ENCODE measurements at places on chromosomes 12 and 14.

DNA sequence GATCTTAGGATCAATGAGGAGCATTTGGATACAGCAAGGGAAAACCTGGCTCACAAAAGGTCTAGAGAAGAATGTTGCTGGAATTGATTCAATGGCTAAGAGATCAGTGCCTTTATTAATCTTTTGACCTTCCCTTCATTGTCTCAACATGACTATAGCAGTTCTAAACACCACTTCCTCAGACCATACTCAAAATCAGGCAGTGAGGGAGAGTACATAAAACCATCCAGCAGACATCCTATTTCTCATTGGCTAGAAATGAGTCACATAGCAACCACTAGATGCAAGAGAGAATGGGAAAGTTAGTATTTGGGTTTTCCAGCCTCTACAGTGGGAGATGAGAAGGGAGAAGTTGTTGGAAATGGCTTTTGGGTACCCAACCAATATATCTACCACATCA lies 151.4 kb upstream of the NUDT4 start:
- no peak for DNase-seq

DNA sequence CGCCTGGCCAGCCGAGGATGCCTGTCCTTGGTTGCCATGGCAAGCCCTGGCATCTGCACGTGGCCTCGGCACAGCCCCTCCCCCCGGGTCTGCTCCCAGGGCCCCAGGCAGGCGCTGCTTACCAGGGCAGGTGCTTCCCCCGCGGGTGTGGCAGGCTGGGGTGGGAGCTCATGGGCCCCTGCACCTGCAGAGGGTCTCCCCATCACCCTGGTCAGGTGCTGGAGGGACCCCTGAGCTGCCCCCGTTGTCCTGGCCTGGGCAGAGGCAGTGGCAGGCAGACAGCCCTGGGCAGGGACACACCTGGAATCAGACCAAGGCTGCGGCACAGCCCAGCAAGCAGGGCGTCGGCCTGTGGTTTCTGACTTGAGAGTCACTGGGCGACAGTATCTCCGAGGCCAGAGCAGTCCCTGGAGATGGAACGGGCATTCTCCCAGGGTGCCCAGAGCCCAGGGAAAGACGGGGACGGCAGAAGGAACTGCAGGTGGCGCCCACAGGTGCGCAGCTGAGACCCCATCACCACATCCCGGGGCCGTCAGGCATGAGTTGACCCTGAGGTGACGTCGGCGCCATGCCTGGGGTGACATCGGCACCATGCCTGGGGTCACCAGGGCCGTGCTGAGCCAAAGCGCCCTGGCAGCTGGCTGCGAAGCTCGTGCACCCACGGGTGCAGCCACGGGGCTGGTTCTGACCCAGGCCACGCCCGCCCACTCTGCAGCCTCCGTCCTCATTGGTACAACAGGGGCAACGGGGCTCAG lies 56.1 kb upstream of the FBRSL1 start:
- DNase-seq: no peak

GRCh38 chr12:32587581-32588495 lies 91.3 kb upstream of the DNM1L start:
- DNase-seq: no peak

DNA sequence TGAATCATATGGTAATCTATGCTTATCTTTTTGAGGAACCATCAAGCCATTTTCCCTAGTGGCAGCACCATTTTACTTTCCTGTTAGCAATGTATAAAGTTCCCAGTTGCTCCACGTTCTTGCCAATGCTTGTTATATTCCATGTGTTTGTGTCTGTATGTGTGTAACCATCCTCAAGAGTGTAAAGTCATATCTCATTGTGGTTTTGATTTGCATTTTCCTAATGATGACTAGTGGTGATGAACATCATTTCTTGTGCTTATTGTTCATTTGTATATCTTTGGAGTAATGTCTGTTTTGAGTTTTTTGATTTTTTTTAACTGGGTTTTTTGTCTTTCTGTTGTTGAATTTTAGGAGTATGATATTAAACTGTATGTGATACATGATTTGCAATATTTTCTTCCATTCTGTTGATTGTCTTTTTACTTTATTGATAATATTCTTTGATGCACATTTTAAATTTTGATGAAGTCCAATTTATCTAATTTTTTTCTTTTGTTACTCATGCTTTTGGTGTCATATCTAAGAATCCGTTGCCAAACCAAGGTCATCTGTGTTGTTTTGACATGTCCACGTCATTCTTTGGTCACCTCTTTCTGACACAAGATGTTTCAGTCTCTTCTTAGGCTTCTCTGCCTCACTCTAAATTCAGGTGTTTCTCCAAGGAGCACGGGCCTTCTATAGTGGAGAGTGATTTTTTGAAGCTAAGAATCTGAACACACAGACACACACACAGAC lies 36.1 kb downstream of the PPHLN1 start:
- DNase-seq: no peak

DNA sequence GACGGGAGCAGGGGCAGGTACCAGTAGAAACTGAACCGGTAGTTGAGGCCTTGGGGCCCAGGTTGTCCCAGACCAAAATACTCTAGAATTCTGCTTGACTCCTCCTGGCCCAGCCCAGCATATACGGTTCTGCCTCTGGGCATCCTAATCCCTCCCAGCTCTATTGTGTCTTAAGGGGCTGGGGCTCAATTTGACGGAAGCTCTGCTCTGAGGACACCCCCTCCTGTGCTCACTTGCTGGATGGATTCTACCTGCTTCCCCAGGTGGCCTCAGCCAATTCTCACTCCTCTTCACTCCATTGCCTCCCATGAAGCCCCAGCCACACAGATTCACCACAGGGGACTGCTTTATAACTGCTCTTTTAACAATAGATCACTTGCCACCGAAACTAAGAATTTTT lies 219.5 kb upstream of the FKBP4 start:
- DNase-seq: no peak

- DNase-seq: no peak
These were observed 44.5 kb upstream of the EEA1 start for GRCh38 chr12:92973614-92974013.

DNA sequence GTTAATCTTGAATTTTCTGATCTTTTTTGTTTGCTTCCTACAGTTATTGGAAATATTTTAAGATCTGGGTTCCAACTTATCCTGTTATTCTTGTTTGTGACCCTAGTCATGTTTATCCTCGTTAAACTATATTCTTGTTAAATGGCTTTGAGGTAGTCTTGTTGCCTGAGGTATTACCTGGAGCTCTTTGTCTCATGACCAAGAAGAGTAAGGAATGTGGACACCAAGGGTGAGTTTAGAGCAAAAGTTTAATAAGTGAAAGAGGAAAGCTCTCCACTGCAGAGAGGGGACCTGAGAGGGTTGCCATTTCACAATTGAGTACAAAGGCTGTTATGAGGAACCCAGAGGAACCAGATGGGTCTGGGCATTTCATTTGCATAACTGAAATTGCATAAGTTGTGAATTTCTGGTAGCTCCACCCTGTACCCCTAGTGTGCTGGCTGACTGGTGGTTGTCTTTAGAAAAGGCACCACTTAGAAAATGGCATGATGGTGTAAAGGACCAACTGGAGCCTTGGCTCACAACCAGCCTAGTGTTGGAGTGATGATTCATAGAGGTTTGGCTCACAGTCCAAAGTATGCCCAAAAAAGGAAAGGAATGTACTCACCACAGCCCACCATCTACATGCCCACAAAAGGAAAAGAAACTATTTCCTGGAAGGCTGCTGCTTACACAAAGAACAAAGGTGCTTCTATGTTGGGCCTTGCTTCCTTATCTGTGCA lies 36.7 kb upstream of the RESF1 start:
- DNase-seq: no peak

- DNase-seq: no peak
These were observed 35.4 kb upstream of the EIF5 start for GRCh38 chr14:103298620-103299019.

DNA sequence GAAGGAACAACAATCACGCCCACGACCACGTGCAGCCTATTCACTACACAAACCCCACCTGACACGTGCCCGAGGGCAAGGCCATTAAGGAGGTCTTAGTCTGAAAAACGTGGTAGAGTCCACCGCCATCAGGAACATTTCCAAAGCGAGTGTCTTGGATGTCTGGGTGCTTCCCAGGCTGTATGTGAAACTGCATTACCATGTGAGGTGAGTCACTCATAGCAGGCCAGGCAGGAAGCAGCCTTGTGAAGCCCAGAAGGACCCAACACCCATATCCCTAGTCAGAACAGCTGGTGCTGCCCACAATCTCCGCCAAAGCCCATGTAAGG lies 3.3 kb upstream of the KRT79 start:
- no peak for DNase-seq

DNA sequence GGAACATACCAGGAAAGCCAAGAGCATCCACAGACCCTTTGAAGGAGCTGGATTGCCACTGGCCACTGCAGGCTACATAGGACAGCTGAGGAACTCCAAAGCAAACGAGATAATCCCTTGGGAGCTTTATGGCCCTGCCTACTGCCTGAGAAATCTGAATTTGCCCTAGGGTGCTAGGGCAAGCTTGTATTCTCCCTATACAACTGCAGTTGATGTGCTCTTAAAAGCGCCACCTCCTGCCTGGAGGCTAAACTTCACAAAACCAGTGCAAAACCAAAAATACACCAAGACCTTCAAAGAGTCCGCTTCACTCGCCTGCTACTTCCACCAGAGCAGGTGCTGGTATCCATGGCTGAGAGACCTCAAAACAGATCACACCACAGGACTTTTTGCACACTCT lies 99.6 kb upstream of the KRR1 start:
- DNase-seq: no peak

GRCh38 chr14:88166616-88167015 lies 156.5 kb downstream of the KCNK10 start:
- no peak for DNase-seq

Measured in NCI-H510A (cell line).